ENCODE measurements at places on chromosomes 2 and 18.

DNA sequence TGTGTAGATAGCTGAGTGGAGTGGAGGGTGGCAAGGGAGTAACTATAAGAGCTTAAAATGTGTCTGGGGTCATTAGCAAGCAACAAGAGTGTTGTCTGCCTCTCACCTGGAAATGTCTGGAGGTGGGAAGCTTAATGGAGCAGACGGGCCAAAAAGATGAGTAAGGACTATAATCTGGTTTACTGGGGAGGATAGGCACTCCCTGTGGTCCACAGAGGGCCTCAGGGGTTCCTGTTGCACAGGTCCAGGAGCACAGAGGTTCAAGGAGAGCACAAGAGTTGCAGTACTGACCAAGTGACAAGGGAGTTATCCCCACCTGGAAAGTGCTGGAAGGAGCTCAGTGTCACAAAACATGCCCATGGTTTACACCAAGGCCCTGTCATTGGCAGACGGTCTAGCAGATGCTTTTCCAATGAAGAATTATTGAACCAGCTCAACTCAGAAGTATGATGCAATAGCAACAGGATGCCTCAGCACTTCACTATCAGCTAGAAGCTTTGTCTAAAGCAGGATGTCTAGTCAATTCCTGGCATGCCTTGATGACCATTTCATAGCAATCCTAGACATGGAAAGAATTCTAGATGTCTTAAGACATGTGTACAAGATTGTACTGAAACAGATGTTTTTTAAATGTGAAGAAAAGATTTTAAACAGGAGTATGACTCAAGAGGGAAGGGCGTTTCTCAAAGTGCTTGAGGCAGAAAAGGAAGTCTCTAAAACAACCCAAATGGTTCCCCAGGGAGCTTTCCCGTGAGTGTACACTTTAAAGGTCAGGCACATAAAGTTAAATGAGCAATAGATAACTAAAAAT is 62.9 kb upstream of the SERPINE2 start:
- no peak for DNase-seq

GRCh38 chr18:36519358-36519757 is 221.8 kb downstream of the FHOD3 start:
- no peak for DNase-seq

- no peak for DNase-seq
These were observed 20.0 kb downstream of the SLC66A2 start for GRCh38 chr18:79931475-79931874.

DNA sequence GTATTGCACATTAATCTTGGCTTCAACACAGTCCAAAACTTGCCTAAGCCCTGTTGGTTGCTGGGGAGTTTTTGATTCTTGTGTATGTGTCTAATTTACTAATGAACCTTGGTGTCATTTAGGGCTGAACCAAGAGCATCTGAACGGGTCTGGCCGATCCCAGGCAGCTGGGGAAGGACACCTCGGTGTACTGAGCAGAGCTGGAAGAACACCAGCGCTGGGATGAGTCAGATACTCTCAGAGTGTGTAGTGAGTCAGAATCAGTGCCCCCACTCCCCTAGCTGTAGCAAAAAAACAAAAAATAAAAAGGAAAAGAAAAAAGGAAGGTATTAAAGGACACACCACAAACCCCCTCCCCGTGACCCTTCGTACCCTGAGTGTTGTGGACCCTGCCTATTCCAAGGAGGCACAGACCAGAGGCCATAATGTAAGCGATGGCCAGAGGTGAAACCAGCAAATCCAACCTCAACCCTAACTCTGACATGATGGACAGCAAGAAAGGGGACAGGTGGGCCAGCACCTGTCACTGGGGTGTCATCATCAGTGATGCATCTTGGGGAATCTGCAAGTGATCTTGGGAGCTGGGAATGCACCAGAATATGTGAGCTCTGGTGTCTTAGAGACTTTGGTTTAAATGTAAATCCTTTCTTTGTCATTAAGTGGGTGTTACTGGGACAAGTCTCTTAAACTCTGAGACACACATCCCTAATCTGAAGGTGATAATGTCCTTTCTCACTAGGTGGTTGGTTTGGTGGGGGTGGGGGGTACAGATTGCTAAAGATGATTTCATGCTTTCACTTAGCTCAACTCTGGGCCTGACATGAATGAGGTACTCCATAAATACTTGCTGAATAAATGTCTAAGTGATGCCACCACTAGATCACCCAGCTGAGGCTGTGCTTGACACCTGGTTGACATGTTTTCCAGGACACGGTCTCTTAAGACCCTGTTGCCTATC is 34.2 kb upstream of the NCOA1 start:
- peak; percentile 19 for DNase-seq

DNA sequence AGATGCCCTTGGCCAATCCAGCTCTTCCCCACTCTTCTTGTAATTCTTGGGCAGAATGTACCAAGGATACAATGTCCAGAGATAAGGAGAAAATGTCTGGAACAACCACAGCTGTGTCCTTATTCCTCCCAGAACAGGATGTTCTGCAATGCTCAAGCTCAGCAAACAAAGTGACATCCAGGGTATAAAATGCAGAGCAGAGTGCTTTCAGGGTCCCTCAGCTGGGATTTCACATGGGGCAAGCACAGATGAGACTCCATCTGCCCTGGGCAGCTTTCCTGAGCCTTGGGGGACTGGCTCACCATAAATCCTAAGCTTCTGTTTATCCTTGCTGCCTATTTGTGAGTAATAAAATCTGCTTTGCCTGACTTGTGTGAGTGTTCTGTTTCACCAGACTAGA is 127.4 kb downstream of the VAPA start:
- no peak for DNase-seq

GRCh38 chr2:83686863-83687262 is 772.2 kb downstream of the SUCLG1 start:
- DNase-seq = no peak

GRCh38 chr2:120013597-120014223 is 833 bp downstream of the EPB41L5 start:
- peak; percentile 21 for DNase-seq

GRCh38 chr2:9310798-9311197 is 104.2 kb downstream of the ASAP2 start:
- DNase-seq = no peak
